Common myeloid progenitor, CD34-positive (primary cell): ENCODE measurements at places on chromosomes 13 and 19.

DNA sequence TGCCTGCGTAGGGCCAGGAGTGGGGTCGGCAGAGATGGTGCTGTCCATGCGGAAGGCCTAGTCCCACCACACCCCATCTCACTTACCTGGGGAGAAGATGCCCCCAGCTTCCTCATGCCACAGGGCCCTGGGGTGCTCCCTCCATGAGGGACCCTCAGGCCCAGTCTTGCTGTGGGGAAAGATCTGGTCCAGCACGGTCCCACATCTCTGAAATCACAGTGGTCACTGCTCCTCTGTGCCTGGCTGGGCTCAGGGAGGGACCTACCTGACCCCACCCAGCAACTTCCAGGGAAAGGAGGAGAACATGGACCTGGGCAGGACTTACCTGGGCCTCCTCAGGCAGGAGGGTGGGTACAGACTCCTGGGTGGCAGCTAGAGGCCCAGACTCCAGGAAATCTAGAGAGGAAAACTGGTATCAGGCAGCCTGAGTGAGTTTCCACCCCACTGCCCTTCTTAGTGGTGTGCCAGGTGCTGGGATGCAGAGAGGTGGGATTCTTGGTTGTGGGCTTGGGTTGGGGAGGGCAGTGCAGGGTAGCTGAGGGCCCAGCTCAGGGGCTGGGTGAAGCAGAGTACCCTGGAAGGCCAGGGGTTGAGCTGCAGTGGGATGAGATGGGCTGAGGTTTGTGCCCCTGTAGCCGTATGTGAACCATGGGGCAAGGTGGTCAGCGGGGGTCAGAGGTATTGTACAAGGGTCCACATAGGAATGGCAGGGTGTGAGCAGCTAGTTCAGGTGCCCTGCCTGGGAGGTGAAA is 3.8 kb downstream of the MZF1 start:
- DNase-seq, result no peak

GRCh38 chr13:25977216-25977615 is 74.6 kb downstream of the SHISA2 start:
- DNase-seq, result no peak

GRCh38 chr19:40687525-40688016 is 2.9 kb downstream of the NUMBL start:
- DNase-seq, result no peak

GRCh38 chr19:543910-544608 is at the start of gene GZMM:
Gene GZMM, plus strand, starts transcription at chr19:544053. Its CDS starts 19 bp downstream, at chr19:544072.
- no peak for DNase-seq

DNA sequence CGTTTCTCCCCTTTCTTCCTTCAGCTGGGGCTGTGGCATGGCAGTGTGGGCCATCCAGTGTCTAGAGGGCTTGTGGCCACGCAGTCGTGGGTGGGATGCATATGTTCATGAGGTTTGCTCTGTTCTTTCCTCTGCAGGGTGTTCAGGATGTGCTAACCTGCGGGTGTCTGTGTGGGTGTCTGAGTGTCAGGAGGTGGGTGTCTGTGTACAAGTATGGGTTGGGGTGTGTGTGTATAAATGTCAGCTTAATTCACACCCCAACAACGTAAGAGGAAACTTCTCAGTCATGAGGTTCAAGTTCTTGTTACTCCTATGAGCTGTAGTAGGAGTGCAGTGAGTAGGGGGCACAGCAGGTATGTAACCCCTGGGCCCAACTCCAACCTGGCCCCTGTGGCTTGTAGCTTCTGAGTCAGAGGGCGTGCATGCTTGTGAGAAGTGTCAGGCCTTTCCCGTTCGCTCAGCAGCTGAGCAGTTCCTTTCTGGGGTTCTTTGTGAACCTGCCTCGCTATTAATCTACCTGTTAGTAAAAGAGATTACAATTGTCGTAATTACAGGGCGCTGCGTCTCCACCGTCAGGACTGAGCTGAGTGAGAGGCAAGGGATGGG is 49.1 kb downstream of the NFIX start:
- peak; percentile 58 for DNase-seq

DNA sequence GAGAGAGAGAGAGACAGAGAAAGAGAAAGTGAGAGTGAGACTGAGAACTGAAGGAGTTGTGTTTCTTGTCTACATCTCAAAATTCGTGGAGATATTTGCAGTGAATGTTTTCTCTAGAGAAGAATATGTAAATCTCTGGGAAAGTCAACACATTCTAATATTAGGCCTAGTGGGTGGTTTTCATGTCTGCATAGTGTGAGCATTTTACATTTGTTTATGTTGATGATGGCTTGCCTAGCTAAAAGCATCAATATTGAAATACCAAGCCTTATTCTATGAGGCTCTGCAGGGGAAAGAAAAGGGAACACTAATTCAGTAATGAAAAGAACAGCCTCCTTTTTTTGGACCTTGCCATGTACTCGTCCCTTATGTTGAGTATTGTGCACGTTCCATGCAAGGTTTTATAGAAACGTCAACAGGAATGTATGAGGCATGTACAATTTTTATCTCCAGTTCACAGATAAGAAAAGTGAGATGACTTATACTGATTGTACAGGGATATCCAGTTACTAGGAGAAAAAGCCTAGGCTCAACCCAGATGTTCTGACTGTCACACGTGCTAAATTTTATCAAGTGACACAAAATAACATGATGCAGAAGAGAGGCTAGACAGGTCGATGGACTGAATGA is 1288.9 kb upstream of the SLC10A2 start:
- no peak for DNase-seq

GRCh38 chr19:55930996-55931515 is 1.1 kb downstream of the NLRP13 start:
- no peak for DNase-seq

DNA sequence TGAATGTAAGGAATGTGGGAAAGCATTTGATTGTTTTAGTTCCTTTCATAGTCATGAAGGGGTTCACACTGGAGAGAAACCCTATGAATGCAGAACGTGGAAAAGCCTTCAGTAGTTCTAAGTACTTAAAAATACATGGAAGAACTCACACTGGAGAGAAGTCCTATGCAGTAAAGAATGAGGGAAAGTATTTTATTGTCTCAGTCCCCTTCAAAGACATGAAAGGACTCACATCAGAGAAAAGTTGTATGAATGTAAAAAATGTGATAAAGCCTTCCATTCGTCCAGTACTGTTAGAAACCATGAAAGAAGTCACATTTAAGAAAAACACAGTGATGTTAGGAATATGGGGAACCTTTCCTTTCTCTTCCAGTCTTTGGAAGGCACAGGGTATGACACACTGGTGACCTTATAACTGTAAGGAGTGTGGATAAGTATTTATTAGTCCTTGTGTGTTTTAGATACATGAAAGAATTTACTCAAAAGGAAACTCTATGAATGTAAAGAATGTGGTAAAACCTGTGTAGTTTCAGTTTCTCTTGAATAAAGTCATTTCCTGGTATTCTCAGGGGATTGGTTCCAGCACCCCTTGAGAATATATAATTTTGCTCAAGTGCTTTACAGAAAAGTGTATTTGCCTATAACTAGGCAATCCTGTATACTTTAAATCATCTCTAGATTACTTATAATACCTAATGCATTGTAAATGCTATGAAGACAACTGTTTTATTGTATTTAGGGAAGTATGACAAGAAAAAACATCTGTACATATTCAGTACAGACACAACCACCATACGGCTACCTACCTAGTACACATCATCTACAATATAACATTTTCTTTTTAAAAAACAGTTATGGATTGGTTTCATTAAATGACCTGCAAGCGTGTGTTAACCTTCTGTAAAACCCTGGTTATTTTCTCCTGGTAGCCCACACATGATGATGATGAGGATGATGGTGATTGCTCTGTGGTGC is 52.8 kb downstream of the ZNF823 start:
- DNase-seq, result no peak

- DNase-seq, result no peak
Observed at GRCh38 chr13:113926951-113927660, 46.8 kb downstream of the C13orf46 start.

GRCh38 chr19:48148576-48148975 is 21.6 kb downstream of the LIG1 start:
- no peak for DNase-seq

DNA sequence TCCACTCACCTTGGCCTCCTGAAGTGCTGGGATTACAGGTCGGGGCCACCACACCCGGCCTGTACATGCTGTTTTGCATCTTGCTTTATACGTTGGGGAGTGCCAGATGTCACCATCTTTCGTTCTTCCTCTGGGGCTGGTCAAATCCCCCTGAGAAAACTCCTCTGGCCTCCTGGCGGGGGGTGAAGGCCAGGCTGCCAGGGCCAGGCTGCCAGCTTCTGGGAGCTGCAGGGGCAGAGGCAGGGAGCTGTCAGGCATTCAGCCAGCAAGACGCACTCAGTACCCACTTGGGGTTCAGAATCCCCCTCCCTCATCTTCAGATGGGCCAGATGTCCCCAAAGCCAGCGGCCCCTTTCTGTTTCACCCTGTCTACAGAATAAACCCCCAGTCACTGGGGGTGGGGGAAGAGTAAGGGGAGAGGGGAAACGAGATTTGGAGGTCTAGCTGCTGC is 16.1 kb downstream of the ZSWIM9 start:
- no peak for DNase-seq

DNA sequence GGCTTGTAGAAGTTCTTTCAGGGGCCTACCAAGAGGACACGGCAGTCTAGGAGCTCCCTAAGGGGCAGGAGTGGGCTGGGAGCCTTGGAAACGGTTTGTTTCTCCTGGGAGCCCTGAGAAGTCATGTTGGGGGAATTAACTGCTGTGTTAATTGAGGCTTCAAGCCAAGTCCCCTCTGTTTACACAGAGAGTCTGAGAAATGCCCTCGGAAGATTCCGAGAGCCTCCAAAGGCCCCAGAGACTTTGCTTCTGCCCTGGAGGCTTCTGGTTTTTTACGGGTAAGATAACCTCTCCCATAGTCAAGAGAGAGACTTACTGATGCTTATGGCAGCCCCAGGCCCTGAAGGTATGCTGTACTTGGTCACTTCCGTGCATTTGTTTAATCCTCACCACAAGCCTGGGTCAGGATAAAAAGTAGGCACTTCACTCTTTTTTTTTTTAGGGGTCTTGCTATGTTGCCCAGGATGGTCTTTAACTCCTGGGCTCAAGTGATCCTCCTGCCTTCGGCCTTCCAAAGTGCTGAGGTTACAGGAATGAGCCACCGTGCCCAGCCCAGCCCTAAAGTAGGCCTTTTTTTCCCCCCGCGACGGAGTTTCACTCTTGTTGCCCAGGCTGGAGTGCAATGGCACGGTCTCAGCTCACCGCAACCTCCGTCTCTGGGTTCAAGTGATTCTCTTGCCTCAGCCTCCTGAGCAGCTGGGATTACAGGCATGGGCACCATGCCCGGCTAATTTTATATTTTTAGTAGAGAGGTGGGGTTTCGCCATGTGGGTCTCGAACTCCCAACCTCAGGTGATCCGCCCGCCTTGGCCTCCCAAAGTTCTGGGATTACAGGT is 15.2 kb downstream of the IER2 start:
- no peak for DNase-seq

DNA sequence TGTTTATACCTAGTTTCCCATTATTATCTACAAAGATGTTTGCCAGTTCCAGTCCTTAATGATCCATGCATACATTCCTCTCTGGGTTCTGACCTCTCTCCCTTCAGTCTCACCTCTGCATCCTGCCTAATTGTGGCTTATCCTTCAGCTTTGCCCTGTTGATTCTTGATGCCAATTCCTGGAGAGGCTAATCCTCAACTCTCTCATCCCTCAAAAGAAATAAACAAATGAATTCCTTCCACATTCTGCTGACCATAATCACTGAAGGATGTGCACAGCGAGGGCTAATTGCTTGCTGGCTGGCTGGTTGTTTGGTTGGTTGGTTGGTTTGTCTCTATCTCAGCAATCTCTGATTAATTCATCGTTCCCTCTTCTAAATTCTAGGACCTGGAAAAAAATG is 113.8 kb downstream of the IRS2 start:
- no peak for DNase-seq

- DNase-seq, result no peak
Observed at GRCh38 chr19:56547535-56547934, 8.8 kb downstream of the ZFP28 start.

DNA sequence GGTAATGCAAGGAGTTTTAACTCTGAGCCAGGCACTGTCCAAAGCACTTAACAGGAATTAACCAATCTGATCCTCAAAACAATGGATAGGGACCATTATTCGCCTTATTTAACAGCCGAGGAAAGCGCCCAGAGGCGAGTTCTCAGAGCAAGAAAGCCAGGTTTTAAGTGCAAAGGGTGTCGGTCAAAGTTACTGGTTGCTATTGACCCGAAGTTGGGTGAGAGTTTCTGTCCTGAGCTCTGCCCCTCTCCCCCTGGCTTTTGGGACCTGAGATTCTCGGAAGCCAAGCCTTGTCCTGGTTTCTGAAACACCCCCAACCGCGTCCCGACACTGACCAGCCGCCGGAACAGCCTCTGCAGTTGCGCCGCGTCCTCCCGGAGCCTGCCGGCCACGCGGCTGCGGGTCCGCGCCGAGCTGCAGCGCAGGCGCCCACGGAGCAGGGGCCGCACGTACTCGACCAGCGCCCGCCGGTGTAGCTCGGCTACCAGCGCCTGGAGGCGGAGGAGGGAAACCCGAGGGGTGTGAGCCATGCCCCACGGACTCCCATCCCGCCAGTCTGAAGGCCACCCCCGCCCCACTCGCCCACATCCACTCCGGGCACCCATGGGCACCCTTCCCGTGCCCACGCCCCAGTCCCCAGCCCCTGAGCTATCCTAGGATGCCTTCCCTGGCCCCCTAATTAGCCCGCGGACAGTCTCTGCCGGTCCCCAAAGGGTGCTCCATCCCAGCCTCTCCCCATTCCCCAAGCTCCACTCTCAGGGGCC is 27.8 kb downstream of the EXOC3L2 start:
- no peak for DNase-seq

- peak; percentile 80 for DNase-seq
Observed at GRCh38 chr13:31807090-31807541, 67.8 kb downstream of the RXFP2 start.

- no peak for DNase-seq
Observed at GRCh38 chr13:93547886-93548285, 321.3 kb downstream of the GPC6 start.

DNA sequence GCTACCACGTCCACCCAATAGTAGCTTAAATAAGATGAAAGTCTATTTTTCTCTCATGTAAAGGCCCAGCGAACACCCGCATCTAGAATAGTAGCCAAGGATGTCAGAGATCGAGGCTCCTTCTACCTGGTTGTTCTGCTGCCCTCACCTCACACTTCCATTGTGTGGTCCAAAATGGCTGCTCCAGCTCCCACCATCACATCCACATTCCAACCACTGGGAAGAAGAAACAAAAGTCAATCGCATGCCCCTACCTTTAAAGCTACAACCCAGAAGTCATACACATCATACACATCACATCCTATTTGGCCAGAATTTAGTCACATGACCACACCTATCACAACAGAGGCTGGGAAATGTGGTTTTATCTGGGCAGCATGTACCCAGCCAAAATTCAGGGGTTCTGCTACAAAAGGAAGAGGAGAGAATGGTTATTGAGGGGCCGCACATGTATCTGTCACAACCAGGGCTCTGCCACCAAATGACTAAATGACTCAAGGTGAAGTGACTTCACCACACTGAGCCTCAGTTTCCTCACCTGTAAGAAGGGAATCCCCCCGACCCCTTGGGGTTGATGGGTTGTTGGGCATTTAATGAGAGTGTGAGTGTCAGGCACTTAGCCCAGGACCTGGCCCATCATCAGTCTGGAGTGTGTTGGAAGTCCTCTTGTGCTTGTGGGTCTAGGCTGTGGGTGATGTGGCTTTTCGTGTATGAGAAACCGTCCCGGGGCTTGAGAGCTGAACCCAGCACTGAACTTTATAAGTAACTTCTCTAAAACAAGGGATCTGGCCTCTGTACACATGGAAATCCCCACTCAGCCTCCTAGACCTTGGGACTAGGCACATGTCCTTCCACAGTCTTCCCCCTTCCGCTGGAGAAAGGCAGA is 10.2 kb upstream of the CBLC start:
- peak; percentile 66 for DNase-seq

GRCh38 chr13:77298426-77298825 is 28.5 kb downstream of the MYCBP2 start:
- peak; percentile 31 for DNase-seq

GRCh38 chr13:47832458-47832972 is 168.6 kb downstream of the SUCLA2 start:
- no peak for DNase-seq
